ENCODE measurements at places on chromosomes 16 and 17.

DNA sequence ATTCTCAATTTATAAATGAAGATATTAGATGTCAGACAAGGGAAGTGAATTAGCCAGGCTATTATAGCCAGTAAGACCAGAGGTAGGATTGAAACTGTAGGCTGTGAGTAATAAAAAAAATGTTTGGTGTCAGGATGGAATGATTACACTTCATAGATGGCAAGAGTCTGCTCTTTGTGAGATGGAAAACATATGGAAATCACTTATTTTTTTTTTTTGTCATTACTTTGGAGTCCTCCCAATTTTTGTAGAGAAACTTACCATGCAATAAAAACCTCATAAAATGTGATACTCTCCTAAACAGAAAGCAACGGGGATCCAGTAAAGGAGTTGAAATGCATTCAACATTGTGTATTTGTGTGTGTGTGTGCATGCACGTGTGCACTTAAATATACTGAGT is 532.7 kb upstream of the CDH8 start:
- no peak for DNase-seq

DNA sequence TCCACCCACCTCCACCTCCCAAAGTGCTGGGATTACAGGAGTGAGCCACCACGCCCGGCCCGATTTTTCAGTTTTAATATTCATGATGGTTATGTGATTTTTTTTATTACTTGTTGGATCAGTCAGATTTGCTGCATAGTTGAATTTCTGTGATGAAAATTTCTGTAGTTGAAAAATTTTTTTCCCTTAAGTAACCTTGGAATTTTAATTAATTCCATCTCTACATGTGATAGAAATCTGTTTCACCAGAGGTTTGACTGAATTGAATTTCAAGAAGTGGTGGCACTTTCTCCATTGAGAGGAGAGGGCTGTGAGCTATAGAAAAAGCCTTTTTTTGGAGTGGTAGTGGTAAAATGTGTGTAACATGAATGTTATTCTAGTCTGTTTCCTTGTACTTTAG is 24.7 kb downstream of the WIPF2 start:
- DNase-seq = no peak

GRCh38 chr16:57730771-57731730 is 4.5 kb upstream of the KATNB1 start:
- DNase-seq = no peak

GRCh38 chr17:41082626-41083025 is 1.3 kb upstream of the KRTAP4-7 start:
- no peak for DNase-seq

DNA sequence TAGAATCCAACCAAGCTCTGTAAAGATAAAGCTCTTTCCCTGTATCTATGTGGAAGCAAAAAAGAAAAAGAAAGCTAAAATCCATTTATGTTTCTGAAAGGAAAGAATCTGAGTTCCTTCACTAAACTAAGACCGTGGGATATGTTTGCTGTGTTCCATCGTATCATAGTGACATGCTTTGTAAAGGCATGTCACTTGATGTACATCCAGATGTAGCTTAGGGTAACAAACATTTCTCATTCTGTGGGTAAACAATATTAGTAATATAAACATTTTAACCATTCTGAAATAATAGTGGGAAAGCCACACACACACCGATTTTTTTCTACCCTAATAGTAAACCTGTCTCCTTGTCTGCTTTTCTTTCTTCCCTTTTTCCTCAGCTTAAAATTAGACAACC is 78.1 kb downstream of the TUBD1 start:
- no peak for DNase-seq

DNA sequence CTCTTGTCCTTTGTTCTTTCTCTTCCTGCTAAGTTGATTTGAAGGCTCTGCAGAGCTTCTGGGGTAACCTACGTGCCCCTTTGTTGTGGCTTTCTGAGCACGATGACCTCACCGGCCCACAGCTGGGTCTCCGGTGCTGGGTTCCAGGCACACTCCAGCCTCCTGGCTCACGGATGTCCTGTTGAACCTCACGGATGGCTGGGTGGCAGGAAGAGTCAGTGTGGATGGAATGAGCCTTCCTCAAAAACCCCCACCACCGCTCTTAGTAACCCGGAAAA is 116.0 kb downstream of the SOCS1 start:
- no peak for DNase-seq

DNA sequence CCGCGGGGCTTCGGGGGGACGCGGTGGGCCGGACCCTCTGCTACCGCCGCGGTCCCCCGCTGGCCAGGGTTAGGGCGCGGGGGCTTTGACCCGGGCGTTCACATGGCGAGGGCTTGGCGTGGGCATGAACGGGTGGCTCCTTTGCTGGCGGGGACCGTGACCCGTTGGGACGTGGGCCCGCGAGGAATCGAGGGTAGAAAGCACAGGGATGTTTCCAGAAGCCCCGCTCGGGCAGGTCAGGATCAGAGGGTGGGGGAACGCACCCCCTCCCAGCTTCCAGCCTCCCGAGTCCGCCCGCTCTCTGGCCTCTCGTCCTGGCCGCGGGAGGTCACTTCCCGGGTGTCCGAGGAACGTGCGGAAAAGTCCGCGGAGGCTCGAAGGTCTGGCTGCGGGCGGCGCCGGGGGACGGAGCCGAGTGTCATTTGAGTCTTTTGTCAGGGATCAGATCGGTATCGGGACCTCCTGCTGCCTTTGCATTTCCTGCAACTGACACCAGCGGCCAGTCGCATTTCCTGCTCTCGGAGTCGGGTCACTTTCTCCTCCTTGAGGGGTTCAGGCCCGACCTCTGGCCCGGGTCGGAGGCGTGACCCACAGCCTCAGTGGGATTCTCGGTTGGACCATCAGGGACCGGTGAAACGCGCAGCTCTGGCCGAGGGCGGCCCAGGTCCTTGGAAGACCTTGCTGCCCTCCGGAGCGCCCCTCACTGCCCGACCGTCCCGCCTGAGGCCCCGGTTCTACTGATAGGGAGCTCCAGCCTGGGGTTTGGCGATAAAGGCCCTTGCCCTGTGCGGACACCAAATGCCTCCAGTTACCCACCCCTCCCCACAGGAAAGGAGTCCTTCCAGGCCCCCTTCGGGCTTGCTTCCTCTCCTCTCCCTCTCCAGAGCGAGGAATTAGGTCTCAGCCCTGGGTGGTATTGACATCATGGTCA is 702 bp upstream of the WNT3 start:
- DNase-seq = peak; percentile 76

GRCh38 chr16:31242206-31242605 is 17.6 kb upstream of the ITGAM start:
- no peak for DNase-seq

GRCh38 chr17:5044630-5045029 is 9.4 kb upstream of the SLC52A1 start:
- no peak for DNase-seq

DNA sequence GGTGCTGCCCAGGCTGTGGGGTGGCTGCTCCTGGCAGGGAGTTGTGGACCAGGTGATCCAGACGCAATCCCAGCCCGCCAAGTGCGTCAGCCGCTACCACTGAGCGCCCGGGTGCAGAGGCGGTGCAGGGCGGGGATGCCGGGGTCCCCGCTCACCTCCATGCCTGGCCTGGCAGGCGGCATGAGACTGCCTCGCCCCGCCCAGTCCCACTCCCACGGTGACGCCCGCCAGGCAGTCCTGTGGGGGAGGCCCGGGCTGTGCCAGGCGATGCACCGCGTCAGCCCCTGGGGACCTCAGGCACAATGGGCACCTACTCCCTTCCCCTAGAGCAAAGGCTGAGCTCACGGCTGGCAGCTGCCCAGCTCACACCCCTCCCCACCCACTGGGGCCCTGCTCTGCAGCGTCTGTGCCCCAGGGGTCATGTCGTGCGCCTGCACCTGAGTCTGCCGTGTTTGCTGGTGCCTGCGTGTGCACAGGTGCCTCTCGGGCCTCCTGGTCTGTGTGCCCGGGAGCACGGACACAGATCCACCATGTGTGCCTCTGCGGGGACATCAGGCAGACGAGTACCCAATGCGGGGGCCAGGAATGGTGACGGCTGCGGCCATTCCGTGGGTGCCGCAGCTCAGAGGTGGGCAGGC is 5.3 kb downstream of the RPUSD1 start:
- DNase-seq = no peak

- DNase-seq = no peak
These were observed 20.1 kb upstream of the RPL38 start for GRCh38 chr17:74183411-74183810.

DNA sequence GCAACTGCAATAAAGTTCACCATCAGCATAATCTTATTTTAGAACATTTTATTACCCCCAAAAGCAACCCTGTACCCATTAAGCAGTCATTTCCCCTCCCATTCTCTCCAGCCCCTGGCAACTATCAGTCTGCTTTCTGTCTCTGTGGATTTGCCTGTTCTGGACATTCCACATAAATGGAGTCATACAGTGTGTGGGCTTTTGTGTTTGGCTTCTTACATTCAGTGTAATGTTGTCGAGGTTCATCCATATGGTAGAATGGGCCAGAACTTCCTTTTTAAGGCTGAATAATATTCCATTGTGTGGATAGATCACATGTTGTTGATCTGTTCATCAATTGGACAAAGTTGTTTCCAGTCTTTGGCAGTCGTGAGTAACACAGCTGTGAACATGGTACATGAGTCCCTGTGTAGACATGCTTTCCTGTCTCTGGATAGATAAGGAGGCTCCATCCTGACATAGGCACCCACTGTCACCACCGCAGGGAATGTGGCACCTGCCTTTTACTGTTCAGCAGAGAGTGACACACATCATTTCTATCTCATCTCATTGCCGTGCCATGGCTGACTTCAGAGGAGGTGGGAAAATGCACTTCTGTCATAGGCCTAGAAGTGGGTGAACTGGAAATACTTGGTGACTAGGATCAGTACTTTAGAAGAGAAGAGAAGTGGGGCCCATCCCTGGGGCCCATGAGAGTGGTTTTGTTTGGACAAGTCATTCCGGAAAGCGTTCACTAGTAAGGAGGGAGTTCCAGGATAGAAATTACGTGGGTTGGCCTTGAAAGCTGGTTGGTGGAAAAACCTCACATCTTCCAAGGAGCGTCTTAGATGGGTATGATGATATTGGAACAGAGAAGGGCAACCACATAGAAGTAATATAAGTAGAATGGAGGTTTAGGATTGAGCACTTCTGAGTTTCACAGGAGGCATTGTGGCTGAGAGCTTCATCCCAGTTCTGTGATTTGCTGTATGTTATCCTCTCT is 25.8 kb downstream of the EPN2 start:
- no peak for DNase-seq

DNA sequence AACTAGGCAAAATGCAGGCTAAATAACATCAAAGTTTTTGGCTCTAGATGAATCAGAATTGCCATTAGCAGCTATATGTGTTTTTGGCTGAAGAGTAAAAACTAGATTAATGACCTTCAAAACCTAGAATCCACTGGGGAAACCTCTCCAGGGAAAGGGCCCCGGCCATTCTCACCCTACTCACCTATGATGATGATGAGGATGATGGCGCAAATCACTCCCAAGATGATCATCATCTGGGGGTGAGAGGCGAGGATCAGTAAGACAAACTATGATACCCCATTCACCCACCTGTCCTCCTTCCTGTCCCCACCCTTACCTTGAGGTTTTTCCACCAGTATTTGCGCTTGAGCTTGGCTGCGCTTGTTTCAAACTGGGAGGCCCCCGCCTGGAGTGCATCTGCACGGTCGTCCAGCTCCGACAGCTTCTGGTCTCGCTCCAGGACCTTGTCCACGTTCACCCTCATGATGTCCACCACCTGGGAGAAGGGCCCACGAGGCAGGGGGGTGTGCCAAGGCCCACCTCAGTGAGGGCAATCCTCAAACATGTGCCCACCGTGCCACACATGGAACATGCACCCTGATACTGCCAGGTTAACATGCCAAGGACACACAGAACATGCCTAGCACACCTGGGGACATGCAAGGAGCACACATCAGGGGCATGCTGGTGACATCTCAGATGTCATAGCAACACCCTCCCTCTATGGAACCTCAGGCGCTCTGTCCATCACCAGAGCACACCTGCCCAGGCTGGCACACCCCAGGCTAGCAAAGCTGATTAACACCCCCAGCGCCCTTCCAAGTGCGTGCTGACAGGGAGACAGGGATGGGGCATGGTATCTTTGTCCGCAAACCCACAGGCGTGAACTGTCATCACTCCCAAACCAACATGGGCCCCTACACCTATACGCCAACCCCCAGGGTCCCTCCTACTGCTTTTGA is 1.2 kb downstream of the VAMP2 start:
- DNase-seq = no peak

DNA sequence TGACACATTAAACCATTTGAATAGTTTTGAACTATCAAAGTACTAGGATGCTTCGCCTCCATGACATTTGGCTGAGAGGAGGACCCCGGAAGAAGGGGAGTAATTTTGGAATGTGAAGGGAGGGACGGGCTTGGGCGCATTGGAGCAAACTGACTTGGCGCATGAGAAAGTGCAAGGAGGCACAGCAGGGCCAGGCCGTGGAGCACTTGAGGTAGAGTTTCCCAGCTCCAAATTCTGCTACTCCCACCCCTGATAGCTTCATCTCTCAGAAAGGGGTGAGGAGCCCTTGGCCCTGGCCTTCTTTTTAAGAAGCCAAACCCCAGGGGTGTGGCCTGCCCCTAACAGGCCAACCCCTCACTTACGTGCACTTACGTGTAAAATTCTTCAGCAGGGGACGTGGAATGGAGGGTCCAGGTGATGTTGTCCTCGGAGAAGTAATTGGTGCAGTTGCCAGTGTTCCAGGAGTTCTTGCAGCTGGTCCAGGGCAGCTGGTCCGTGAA is 17.7 kb downstream of the SLC6A4 start:
- DNase-seq = no peak

DNA sequence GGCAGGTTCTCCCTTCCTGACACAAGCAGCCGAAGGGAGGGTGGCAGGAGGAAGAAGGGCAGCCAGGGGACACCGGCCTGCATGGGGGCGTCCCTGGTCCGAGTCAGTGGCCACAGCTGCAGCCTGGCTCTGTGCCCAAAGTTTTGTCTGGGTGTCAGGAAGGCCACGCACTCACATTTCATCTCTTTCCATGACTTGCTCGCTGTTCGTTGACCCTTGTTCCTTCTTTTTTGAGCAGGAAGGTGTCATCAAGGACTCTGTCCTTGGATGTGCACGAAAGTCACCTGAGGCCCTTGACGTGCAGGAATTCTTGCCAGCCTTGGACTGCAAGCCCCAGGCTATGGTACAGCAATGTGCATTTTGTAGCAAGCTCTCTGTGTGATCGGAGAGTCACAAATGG is 93.3 kb downstream of the TNFRSF13B start:
- DNase-seq = no peak

DNA sequence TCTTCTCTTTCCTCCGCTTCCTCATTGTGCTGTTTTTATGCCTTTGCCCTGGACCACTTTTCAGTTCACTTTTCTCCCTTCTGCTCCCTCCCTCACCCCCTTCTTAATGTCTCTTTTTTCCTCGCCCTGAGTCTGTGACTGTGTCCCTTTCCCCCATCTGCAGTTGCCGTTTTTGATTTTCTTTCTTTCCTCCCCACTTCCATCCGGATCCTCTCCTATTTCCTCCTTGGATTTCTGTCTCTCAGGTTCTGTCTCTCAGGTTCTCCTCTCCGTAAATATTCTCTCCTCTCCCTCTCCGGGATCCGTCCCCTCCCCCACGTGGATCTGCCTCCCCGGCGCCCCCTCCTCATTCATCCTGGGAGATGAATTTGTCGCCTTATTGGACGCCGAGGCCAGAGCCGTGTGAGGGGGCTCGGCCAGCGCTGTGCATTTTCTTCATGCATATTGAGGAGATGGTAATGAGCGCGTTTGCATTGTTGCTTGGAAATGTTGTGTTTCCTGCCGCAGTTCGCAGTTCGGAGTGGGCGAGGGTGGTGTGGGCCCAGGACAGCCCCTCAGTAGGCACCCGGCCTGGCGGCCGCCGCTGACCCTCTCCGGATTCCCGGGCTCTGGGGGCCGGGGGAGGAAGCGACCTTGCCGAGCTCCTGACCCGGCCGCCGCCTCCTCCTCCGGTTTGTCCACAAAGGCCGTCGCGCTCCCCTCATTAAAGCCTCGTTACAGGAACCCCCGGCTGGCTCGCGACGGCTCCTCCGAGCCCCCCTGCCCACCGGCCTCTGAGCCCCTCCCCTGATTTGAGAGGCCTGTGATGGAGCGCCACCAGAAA is 4.5 kb upstream of the IRX3 start:
- no peak for DNase-seq
